ENCODE measurements at places on chromosomes 16 and 17. TPM values are rescaled to one million over a fixed set of nuclear protein-coding genes. Genes with fewer than 3 reads are reported as not detected.

DNA sequence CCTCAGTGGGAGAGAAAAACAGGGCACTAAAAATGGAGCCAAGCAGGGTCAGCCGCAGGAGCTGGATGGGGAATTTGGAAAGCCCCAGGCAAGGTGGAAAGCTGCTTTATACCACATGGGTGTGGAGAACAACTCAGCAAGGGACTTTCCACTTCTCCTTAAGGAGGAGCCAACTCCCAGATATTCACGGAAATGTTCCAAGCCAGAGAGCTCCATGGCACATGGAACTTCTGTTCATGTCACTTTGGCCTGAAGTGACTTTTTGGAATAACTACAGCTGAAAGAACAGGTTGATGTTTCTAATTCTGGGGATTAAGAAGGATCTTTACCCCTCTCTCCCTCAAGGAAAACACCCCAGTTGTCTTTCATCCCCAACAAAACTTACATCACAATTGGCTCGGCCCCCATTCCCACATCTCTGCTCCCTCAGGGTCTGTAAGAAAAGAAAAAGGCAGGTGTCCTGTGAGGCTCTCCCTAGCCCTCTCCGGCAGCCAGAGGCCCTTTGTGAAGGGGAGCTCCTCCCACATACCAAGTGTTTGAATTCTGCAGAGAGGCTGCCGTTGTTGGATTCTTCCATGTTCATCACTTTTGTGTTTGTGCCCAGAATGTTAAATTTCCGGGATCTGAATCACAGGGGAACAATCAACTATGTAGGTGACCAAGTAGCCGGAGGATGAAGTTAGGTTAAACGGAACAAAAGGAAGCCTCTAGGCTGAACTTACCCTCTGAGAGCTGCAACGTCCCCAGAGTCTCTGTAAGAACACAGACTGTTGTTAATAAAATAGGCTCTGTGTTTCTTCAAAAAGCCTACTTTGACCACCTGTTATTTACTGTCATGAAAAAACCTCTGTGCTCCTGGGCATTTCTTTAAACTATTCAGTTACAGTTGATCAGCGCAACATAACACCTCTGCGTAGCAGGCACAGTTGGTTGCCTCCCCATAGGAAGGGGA, 41.0 kb downstream of the STAT5A start:
- no peak overlapping the region for H3K4me3 ChIP-seq
- peaks cover 18% of the 10 kb centered on the region for H3K4me1 ChIP-seq
- no peaks in the 10 kb centered on the region for H3K27me3 ChIP-seq
- peaks cover 17% of the 10 kb centered on the region for H3K36me3 ChIP-seq
- H3K27ac ChIP-seq = no peak overlapping the region
- DNase-seq = no peak

Gene DOC2B
- total RNA-seq = 15.2 TPM

Gene NTN1
- total RNA-seq = 4.2 TPM

Gene CNGB1
- total RNA-seq = not detected

DNA sequence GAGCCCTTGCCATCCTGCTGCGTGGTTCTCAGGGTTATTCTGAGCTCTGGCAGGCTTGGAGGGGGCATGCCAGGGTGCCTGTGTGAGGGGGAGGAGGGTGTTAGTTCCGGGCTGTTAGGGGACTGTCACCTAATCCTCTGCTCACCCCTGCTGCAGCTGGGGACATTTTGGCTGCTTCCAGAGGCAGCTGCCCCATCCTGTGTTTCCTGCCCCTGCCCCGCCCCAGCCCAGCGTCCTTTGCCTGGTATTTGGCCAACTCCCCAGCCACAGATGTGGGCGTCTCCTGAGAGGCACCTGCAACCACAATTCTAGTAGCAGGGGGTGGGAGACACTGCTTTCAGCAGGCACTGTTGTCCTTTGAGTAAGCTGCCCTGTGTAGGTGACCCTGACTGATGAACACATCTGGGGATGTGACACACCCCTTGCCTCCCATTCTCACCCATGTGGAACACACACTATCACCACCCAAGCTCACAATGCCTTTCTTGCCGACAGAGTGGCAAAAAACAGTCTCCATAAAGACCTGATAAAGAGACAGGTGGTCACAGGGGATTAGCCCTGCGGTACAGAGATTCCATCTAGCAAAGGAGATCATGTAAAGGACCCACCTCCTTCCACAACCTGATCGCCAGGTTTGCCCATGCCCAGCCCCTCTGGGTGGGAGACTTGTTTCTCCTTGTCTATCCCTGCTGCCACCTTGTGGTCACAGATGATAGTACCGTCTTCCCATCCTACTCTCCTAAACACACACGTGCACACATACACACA, at the start of gene CHRNE:
CHRNE (minus strand) TSS at position 48 of the 768 bp plus-strand sequence; CDS start at position 13, 35 bp downstream.
- no peaks in the 10 kb centered on the region for H3K36me3 ChIP-seq
- H3K4me1 ChIP-seq = peaks cover 10% of the 10 kb centered on the region
- DNase-seq = peak; percentile 87
- H3K27me3 ChIP-seq = no peaks in the 10 kb centered on the region
- H3K27ac ChIP-seq = no peak within 1 kb of the TSS

All from HCT116 (cell line).